ENCODE measurements at places on chromosomes 13 and 19.

GRCh38 chr19:14562660-14563589 lies 8.9 kb downstream of the NDUFB7 start:
- no peak for DNase-seq

DNA sequence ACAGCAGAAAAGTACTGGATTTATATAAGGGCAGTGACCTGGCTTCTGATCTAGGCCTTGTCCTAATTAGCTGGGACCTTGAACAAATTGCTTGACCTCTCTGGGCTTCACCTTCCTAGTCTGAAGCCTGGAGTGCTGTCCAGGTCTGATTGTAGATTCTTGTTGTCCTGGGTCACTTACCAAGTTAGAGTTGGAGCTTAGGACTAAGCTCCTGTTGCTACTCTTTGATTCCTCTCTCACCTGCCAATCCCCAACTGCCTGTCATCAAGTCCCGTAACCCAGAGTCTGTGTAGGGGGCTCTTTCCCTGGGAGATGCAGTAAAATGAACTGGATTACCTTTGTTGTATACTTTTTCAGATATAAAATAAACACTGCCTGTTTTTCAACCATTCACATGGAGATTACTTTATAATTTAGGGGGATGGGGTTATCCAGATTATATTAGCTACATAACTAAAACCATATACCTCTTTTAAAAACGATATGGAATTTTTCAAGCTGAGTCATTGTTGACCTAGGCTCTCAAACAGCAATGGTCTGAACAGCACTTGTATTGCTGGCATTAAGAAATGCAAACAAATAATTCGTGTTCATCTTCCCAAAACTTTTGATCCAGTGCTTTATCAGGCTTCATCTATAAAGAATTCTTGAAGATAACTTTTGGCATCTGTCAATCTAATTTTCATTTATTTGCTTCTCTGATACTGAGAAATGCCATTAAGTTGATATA lies 5.8 kb downstream of the ARHGAP35 start:
- no peak for DNase-seq

DNA sequence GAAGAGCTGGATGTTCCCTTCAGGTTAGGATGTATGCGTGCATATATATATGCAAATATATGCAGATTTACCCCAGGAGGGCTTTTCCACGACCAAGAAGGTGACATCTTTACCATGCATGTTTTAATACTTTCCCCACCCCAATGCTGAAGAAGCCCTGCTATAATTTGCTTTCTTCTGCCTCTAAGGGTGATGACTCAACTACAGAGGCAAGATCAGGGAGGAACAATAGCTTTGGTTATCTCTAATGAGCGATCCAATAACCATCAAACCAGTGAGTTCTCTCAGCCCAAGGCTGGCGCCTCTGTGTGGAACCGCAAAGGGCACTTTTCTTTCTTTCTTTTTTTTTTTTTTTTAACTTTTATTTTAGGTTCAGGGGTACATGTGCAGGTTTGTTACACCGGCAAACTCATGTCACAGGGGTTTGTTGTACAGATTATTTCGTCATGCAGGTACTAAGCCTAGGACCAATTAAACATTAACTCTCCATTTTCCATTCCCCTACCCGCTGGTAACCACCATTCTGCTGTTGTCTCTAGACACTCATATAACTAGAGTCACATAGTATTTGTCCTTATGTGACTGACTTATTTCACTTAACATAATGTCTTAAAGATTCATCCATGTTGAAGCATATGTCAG lies 25.7 kb upstream of the UBE2L5 start:
- DNase-seq: no peak

- no peak for DNase-seq
Observed at GRCh38 chr13:112073245-112074138, 6.5 kb downstream of the SOX1 start.

GRCh38 chr13:111317042-111317550 lies 3.3 kb upstream of the TEX29 start:
- no peak for DNase-seq

DNA sequence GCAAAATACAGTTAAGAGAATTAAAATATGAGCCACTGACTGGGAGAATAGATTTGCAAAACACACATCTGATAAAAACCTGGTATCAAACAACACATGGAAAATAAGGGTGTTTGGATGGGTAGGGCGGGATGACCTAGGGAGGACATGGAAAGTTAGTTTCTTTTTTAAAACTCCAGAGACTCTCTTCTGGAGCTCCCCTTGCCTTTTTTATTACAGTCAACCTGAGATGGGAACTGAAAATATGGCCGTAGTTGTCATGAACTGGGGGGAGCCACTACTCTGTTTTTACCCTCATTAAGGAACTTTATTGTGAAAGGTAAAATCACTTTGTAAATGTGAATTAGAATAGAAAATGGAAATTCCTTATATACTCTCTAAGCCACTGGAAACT lies 113.0 kb downstream of the ATP11A start:
- no peak for DNase-seq

- DNase-seq: no peak
Observed at GRCh38 chr13:80740071-80740470, 399.1 kb upstream of the SPRY2 start.

GRCh38 chr13:54004026-54004699 lies 975.5 kb downstream of the OLFM4 start:
- DNase-seq: no peak
